ENCODE measurements at places on chromosomes 4 and X.

DNA sequence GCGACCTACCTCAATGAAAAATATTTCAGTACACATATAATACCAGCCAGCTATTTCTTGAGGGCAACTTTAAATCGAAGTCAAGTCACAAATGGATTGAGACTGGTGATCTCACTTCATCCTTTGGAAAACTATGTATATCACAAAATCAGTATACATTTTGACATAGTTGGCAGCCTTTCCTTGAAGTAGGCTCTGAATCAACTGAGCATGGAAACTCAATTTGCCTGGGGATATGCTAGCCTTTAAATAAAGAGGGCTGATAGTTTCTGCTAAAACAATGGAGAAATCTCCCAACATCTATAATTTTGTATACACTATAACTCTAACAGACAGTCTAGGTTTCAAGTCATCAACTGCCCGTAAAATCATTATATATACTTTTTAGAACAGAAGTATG lies 282.8 kb upstream of the TENM3 start:
- no peak for DNase-seq

GRCh38 chrX:46327566-46328115 lies 217.6 kb downstream of the ZNF674 start:
- no peak for DNase-seq

DNA sequence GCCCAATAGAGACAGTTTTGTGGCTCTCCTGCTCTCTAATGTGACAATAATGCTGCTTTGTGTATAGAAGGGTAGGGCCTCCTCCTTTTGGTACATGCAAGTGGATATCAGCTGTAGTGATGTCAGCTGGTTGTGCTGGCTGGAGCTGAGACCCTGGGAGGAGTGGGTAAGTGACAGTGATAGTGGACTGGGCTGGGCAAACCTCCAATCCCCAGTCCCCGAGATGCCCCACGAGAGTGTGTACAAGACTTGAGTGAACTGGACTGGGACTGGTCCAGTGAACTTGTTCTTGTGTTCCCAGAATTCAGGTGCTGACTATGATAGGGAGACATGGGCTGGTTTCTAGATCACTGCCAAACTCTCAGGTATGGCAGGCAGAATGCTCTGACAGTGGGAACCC lies 583.6 kb upstream of the PCDH10 start:
- DNase-seq = no peak

- no peak for DNase-seq
Observed at GRCh38 chr4:123916821-123917220, 520.2 kb downstream of the SPRY1 start.

DNA sequence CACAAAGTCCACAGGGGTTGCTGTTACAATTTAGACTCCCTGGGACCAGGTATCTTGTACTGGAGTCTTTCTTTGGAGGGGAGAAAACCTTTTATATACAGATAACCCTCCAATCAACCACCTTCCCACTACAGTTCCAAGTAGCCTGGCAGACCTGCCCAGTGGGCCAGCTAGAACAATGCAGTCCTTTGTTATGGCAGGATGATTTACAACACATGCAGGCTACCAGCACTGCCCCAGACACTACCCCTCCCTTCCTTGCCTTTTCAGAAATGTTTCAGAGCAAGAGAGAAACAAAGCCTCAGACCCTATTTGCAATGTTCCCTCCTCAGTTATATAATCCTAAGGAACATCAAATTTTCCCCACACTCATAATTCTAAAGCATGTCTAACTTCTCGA lies 11.1 kb downstream of the RASL11B start:
- no peak for DNase-seq

- DNase-seq = no peak
Observed at GRCh38 chrX:42079968-42080367, 156.6 kb upstream of the CASK start.

GRCh38 chr4:74990276-74990875 lies 57.5 kb downstream of the PARM1 start:
- peak; percentile 77 for DNase-seq

GRCh38 chr4:124713185-124713592 lies 657 bp upstream of the ANKRD50 start:
- DNase-seq = peak; percentile 24

GRCh38 chrX:74179071-74179470 lies 124.9 kb upstream of the ZCCHC13 start:
- no peak for DNase-seq

GRCh38 chr4:41369680-41370079 lies 113.0 kb downstream of the UCHL1 start:
- DNase-seq = no peak

GRCh38 chr4:87333267-87333666 lies 10.6 kb upstream of the HSD17B13 start:
- DNase-seq = no peak

DNA sequence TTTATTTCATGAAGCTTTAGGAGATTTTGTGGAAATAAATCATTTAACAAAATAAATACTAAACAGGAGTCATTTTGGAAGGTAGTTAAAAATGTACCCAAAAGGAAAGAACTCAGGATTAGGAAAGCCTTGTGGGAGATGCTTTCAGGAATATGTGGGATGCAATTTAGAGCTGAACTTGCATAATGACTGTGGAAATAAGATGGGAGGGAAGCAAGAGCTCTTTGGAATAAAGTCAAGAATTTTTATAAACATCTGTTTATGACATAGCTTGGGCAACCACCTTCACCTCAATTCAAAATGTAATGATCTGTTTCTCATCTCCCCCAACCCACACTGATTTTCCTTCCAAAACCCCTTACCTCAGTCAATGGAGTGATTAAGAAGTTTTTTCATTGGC lies 623.8 kb downstream of the FAT4 start:
- no peak for DNase-seq

- DNase-seq = no peak
Observed at GRCh38 chrX:41542536-41542935, 95.4 kb downstream of the NYX start.

DNA sequence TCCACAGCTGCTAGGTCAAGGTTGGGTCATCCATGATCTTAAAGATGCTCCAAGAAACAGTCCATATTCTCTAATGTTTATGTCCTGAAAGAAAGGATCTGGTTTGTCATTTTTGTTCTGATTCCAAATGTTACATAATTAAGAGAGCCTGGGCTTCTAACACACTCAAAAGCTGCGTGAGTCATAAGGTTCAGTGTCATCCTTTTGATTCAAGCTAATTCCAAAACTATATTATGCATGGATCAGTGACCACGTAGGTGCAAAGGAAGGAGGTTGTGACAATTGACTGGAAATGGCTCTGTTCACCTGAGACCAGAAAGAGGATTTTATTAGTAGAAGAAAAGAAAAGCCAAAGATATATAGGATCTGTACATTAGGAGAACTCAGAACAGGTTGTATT lies 268.7 kb upstream of the GK2 start:
- no peak for DNase-seq

- no peak for DNase-seq
Observed at GRCh38 chr4:169122422-169122821, 112.4 kb upstream of the CBR4 start.

- no peak for DNase-seq
Observed at GRCh38 chr4:105193536-105193935, 46.9 kb downstream of the TET2 start.

DNA sequence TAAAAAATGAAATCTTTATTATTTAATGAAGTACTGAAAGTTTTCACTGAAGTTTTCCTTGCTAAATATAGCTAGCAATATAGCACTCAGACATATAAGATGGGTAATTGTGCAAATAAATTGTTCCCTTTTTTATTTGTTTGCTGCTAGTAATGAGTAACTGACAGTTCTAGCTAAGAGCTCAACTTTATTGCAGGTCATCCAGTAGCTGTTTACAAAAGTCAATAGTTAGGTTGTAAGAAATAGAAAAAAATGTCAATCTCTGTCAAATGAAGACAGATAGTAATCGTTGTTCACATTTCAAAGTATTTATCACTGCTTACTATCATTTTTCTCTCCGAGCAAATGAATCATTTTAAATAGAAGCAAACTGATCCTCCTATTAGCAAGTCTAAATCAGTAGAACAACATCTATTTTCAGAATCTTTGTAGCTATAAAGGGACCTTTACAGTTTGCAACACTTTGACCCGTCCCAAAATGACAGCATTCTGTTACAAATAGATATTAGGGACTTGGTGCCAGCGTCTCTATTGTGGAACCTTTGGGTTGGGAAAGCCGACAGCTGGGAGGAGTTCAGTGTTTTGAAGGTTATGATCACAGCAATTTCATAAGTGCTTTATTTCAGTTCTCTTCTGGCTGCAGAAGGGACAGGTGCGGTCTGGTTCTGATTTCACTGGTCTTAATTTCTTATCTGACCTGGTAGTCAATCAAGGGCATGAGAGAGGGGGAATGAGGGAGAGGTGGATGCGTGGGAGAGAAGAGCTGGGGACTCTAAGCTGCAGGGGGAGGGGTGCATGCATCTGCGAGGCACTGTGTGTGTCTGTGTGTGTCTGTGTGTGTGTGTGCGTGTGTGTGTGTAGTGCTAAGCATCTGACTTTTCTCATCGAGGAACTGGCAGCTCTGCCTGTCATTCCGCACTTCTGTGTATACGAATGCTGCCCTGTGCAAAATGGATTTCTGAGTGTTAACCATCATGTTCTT lies 227.9 kb upstream of the PITX2 start:
- DNase-seq = no peak

DNA sequence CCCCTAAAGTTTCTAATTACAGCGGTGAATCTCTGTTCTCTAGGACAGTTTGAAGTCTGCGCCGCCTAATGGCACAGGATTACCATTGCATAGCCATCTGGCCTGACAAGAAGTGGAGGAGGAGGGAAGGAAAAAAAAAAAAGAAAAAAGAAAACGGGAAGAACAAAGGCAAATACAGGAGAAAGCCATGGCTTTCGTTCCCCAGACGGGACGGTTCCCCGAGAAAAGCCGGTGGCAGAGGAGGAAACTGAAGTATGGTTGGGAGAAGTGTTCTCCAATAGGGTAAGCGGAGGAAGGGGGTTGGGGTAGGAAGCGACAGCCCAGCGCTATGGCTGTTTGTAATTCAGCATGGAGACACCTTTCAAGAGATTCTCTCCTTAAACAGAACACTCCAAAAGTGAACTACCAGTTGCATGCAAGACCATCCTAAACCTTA lies 80.8 kb downstream of the HMGN5 start:
- peak; percentile 6 for DNase-seq

DNA sequence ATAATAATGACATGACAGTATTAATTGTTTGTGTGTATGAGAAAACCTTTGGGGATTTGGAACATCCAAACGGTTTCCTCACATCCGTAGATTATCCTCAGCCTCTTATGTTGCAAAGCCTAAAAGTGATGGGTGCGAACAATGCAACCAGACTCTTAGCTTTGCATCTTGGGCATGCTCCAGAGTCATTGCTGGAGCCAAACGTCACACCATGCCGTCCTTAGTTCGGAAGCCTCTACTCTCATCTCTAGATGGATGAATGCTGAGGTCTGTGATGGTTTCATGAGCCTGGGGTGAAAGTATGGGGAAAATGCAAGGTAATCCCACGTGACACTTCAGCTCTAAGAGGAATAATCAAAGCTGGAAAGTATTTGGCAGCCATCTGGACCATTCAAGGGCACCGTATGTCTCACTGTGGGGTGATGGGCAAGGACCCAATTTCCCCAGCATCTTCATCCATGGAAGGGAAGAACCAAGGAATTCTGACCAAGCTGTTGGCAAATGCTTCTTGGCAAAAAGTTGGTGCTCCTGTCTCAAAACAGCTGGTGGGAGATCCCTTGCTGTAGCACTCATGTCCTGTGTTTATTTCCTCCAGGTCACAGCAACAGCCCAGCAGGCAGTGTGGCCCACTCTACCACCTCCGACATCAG lies 6.3 kb upstream of the RTL5 start:
- DNase-seq = peak; percentile 31

DNA sequence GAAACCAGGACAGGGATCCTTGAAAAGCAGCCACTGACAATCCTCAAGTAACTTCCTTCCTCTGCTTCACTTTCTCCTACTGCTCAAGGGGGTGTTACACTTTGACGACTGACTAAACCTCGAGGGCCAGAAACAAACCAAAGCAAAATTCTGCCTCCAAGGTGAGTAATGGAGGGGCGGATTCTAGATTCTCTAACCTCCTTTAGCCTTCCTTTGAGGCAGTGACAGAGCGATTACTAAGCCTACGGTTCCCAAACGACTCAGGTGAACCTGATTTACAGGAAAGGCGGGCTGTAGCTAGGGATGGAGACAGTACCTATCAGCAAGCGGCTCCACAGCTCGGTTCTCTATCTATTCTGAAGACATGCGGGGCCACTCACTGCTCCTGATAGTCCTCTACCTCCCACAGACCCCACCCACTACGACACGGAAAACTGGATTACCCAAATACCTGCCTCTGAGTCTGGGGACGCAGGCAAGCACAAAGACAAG lies 487 bp downstream of the TBCK start:
- no peak for DNase-seq

DNA sequence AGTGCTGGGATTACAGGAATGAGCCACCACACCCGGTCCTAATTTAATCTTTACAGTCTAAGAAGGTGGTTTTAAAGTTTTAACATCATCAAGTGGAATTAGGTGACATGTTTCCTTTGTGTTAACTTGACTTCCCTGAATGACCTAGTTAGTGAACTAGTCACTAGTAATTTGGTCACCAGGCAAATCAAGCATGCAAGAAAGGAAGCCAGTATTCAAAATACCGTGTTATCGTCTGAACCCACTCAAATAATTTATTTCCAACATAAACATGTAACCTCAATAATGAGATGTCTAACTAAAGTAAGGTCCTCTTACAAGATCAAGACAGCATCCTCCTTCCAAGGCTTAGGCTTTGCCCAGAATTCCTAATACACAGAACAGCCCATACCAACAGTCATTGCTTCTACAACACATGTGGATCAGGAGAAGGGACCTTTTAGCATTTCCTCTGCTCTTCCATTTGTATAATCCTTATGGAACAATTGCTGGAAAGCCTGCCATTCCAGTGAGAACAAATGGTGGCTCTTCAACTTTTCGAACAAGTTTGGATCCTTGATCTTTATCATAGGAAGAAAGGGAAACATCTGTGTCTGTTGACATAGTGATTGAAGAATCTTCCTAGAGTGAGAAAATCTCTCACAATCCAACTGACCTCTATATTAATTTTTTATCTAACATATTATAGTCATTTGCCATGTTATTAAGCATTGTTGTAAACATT lies 97.2 kb downstream of the ANXA3 start:
- no peak for DNase-seq

- DNase-seq = no peak
Observed at GRCh38 chrX:38701073-38701472, 100.2 kb upstream of the MID1IP1 start.

DNA sequence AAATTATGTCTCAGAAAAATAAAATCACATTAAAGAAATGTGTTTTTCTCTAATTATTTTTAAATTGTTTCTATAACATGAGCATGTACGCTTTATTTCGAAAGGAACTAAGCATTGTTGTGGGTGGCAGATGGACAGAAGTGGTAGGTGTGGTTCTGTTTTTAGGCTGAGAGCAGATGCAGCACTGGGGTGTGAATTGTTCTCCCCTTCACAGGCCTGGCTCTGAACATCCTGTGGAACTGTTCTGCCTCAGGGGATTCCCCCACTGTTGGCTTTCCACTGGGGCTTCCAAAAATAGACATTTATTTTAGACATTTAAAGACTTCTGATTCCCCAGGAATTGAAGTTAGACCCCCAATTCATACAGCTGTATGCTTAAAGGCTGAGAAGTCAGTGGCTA lies 41.9 kb upstream of the PDHA2 start:
- DNase-seq = no peak
